Stimulated activated CD4-positive, alpha-beta T cell treated with anti-CD3 and anti-CD28 coated beads, Interleukin-1b, Interleukin-23, amount 100 ng/mL, for 1 hour (primary cell): ENCODE measurements at places on chromosomes 5 and 9.

- no peak for DNase-seq
Measured at GRCh38 chr9:101457003-101457402, 21.4 kb upstream of the ALDOB start.

DNA sequence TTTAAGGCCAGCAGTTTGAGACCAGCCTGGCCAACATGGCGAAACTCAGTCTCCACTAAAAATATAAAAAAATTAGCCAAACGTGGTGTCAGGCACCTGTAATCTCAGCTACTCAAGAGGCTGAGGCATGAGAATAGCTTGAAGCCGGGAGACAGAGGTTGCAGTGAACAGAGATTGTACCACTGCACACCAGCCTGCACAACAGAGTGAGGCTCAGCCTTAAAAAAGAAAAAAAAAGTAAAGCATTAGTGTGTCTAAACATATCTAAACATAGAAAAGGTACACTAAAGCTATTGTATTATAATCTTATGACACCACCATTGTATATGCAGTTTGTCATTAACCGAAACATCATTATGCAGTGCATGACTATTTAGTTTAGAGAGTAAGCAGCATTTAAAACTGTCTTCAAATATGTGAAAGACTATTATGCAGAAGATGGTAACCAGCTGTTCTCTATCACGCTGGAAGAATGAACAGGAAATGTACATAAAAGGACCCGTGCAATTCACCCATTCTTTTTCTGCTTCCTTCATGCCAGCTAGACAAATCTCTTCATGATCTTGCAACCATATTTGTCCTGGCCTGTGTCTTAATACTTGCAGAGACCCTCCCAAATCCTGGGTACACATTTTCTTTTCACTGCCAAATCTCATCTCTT is 58.6 kb downstream of the ITGA1 start:
- no peak for DNase-seq

DNA sequence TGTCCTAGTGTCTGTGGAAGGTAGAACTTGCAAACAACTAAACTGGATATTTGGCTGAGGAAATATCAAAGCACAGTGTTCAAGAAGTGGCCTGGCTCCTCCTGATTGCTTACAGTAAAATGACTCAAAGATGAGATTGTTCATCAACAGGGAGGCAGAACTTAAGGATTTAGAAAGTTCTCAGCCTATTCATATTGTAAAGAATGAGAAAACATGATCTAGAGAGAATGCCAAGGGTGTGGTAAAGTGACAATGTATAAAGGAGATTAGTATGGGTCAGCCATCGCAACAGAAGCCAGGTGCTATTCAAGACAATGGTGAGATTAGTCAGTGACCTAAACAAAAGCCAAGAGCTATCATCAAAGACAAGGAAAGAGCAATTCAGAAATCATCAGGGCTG is 372.3 kb downstream of the SPOCK1 start:
- no peak for DNase-seq

DNA sequence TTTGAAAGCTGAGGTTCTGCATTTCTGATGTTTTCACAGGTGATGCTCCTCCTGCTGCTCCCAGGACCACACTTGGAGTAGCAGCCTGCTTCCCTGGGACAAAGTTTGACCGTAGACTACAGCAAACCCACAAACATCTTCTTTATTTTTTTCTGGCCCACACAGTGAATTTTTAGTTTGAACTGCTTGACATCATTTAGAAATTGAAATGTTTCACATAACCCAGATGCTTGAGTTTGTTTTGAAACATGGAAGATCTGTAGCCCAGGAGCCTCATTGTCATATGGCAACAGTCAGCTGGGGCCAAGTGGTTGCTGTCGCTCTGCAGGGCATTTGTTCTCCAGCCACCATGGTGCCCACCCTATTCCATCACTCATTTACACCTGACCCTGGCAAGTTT is 8.4 kb downstream of the SH3TC2 start:
- no peak for DNase-seq

DNA sequence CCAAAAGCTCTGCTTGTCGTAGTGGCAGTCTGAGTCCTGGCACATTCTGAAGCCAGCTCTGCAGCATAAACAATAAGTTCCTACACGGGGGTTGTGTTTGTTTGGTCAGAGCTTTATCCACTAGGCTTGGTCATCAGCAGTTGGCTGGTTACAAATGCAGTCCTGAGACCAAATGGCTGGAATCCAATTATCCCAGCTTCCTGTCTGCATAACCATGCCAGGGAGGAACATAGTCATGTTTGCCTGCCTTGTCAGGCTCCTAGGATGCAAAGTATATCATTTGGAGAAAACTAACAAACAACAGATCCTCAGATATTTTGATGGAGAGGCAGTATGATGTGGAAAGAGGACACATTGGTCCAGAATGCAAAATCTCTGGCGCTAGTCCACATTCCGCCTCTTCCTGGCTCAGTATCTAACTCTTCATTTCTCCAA is 85.8 kb downstream of the FBXO38 start:
- no peak for DNase-seq

GRCh38 chr9:82090046-82090445 is 101.5 kb downstream of the SPATA31D1 start:
- no peak for DNase-seq

- no peak for DNase-seq
Measured at GRCh38 chr9:134179595-134179917, 15.2 kb upstream of the RNU6ATAC start.

DNA sequence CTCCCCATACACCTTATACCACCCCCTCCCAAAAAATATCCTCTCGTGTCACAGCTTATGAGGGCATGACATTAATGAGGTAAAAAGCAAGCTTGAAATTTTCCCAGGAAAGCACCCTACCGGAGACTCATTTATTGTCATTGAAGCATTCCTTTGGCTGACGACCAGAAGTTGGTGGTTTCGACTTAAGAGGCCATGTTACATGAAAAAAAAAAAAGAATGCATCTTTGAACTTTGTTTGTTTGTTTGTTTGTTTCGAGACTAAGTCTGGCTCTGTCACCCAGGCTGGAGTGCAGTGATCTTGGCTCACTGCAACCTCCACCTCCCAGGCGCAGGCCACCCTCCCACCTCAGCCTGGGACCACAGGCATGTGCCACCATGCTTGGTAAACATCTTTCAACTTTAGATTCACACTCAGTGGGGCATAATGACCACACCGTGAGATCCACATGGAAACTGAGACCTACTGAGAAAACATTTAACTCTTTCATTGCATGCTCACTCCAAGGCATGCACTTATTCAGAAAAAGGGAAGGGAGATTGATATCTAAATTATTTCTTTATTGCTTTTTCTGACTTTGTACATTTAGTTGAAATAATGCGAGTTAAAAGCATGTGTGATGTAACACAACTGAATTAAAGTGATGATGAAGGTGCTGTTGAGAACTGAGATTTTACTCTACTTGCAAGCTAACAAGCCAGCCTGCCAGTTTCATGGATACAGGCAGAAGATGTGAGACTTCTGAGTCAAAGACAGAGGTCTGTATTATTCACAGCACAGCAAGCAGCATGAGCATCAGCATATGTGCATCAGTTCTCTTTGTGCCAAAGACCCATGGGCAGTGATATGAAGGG is 5.1 kb upstream of the RAB14 start:
- no peak for DNase-seq

GRCh38 chr5:130939059-130939458 is 226.0 kb downstream of the HINT1 start:
- no peak for DNase-seq

- no peak for DNase-seq
Measured at GRCh38 chr9:615756-616155, 225.7 kb upstream of the DMRT1 start.
